ENCODE measurements at places on chromosomes 2 and 18.
A peak's percentile ranks its signal among the peaks of the same experiment; 100 is the strongest.

DNA sequence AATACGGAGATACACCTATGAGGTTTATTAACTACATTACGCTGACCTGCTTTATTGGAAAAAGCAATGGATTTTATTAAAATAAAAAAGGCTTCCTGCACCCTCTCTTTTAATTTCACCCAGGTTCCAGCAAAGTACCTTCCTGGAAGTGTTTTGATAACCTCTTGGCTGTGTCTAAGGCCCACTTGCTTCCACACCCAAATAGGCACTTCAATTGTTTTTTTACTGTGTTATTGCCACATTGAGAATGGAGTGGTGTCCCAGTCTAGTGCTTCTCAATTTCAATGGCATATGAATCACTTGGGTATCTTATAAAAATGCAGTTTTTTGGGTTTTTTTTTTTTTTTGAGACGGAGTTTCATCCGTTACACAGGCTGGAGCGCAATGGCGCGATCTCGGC, 47.6 kb downstream of the SF3B1 start:
- DNase-seq, result no peak

DNA sequence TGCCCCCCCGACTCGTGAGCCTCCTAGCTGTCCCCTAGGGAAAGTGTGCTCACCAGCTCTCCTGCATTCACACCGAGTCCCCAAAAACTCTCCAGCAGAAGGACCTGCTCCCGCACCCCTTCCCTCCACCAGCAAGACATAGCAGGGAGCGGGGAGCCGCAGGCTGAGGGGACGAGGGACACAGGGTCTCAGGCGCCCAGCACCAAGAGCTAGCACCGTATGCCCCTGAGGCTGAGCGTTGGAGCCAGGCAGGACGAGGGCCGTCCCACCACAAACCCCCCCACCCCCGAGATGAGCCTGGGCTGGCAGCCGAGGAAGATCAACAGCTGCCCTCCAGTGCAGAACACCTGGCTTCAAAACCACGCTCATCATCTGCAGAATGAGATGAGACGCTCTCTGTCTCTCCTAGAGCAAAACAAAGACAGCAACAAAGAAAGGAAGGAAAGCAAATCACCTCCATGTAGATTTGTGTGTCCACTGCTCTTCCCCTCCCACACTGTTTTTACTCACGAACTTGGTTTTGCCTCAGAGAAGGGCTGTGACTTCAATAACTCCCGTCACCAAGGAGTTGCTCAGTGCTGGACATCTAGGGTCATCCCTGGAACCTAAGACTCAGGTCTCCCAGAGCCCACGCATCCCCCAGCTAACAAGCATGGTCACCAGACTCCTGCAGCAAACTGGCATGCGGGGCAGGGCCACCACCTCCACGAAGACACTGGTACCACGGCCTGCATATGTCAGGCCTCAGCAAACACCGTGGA, 39.7 kb upstream of the SALL3 start:
- DNase-seq, result no peak

GRCh38 chr2:160812830-160813505, 319.4 kb upstream of the RBMS1 start:
- no peak for DNase-seq

DNA sequence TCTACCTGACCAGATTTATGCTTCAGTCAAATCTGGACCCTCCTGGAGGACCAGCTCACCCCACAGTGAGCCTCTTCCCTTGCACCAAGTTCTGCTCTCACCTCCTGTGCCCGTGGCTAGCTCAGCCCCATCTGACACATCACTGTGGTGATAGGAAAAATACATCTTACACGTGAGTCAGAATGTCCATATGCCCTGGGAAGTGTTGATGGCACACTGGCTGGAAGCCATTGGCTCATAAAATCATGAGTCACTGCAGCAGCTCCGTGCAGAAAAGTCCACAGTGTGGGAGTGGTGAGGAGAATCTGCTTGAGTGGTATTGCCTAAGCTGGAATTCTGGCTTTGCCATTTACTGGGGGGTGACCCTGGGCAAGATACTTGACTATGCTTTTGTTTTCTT, 42.6 kb upstream of the RAPGEF4 start:
- peak; percentile 61 for DNase-seq

- no peak for DNase-seq
Measured at GRCh38 chr2:96336104-96336775, 674 bp downstream of the NCAPH start.
